H9 (cell line): ENCODE measurements at places on chromosomes 2 and 18. TPM values are rescaled to one million over a fixed set of nuclear protein-coding genes. Genes with fewer than 3 reads are reported as not detected.

GRCh38 chr2:23083966-23084365, 301.0 kb upstream of the KLHL29 start:
- no peaks in the 10 kb centered on the region for H3K27me3 ChIP-seq
- DNase-seq, result no peak
- H3K27ac ChIP-seq, result no peak overlapping the region
- H3K4me1 ChIP-seq, result no peaks in the 10 kb centered on the region
- H3K4me3 ChIP-seq, result no peak overlapping the region

The MPP4 gene
- total RNA-seq, result not detected in 2 replicates

The ME2 gene
- total RNA-seq, result 46.4 and 49.4 TPM in 2 replicates

- H3K27ac ChIP-seq, result no peak overlapping the region
- no peak for DNase-seq
- no peaks in the 10 kb centered on the region for H3K4me1 ChIP-seq
- no peaks in the 10 kb centered on the region for H3K27me3 ChIP-seq
- H3K36me3 ChIP-seq, result no peaks in the 10 kb centered on the region
Measured at GRCh38 chr2:193469251-193469650, 1274.5 kb upstream of the TMEFF2 start.

DNA sequence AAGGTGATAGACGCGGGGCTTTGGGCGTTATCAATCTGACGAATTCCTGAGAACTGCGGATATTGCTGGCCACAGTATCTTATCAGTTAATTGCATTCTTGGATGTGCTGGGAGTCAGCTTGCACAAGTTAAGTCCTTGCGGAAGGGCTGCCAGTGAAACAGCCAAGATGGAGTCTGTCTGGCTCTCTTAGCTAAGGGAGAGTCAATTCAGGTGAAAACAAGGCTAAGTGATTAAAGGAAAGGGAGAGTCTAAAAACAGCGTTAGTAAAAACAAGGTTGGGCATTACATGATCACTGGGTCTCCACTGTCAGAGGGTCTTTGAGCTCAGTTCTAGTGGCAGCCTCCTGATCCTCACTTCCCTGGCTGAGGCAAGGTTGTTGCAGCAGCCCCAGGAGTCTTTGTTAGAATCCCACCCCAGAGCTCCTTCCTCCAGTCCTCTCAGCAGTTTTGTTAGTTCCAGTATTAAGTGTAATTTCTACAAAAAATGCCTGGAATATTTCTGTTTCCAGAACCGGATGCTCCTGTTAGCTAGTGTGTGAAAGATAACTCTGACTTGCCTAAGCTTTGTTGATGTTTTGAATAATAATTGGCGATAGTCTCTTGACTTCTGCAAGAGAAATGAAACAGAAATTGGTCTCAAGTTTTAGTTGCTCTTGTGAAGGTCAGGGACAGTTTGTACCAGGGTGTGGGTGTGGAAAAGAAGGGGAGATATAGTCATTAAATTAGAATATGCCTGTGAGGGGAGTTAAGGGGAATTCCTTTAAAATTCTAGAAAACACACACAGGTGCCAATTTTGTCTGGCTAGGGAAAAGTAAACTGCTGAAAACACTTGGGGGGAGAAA, 10.6 kb downstream of the CFLAR start:
- H3K36me3 ChIP-seq, result no peaks in the 10 kb centered on the region
- no peak overlapping the region for H3K27ac ChIP-seq
- H3K4me3 ChIP-seq, result no peak overlapping the region
- H3K4me1 ChIP-seq, result peaks cover 10% of the 10 kb centered on the region
- H3K27me3 ChIP-seq, result no peaks in the 10 kb centered on the region

DNA sequence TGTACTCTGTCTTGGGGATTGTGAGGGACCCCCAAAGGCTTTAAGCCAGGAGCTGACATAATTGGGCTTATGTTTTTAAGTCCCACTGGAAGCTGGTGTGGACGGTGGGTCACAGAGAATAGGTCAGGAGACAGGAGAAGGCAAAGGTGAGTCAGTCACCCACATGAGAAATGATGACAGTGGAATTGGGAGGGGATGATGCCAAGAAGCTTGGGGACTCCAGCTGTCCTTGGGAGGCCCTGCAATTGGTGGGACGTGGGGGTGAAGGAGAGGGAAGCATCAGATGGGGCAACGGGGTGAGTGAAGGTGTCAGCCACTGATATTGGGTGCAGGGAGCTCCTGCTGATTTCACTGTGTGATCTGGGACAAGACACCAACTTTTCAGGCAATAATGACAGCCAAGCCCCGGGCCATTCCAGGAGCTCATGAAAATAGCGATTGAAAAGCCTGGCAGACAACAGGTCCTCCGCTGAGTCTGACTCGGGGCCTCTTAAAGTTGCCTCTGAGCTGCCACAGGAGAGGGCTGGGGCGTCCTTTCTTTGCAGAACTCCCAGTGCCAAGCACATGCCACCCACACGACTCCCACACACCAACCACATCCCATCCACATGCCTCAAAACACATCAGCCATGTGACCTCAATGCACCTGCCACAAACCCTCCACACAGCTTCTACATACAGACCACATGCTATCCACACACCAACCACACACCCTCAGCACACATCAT, 13.4 kb downstream of the TNS1 start:
- no peaks in the 10 kb centered on the region for H3K27me3 ChIP-seq
- no peaks in the 10 kb centered on the region for H3K4me1 ChIP-seq
- no peak for DNase-seq
- no peak overlapping the region for H3K27ac ChIP-seq
- H3K36me3 ChIP-seq, result no peaks in the 10 kb centered on the region

DNA sequence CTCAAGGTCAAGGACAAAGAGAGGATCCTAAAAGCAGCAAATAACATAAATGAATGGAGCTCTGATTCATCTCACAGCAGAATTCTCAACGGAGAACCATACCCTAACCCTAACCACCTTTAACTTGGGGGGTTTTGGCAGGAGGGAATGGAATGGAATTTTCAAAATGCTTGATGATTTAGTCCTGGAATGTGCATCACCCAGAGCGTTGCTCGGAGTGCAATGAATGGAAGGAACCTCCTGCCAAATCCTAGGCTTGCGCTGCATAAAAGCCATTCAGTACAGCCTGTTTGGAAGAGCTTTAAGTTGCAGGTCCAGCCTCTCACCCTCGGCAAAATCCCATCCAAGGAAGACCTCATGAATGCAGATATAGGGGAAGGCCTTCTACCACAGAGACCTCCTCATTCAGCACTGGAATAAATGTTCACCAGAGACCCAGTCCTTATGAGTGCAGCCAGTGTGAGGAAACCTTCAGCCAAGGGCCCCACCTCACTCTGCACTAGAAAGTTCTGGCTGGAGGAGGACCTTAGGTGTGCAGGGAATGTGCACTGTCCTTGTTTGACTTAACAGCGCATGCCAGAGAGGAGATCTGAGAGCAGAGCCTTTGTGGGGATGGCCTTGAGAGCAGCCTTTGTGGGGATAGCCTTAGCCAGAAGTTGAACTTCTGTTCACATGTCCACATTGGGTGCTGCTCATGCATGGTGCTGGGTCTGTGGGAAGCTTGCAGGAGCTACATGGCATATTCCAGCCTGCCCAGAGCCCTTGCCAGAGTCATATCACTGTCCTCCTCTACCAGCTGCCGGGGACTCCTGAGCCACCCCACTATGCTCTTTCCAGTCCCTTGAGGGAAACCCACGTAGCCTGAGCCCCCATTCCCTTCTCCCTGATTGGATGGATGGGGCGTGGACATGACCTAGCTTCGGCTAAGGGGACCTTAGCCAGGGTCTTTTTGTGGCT, 30.5 kb downstream of the ASB1 start:
- no peak for DNase-seq
- no peak overlapping the region for H3K4me3 ChIP-seq
- peaks cover 6% of the 10 kb centered on the region for H3K36me3 ChIP-seq
- H3K27me3 ChIP-seq, result no peaks in the 10 kb centered on the region
- no peaks in the 10 kb centered on the region for H3K4me1 ChIP-seq

DNA sequence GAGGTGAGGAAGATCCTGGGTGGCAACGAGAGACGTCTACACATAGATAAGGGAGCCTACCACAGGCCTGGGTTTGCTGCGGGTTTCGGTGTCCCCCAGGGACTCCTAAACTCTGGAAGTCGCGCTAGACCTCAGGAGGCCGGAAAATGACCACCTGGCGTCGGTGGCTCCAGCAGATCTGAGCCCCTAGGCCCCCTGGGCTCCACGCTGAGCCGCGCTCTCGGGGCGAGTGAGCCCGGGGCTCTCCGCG, 987 bp upstream of the DLX1 start:
- H3K27me3 ChIP-seq, result peaks cover 90% of the 10 kb centered on the region
- no peaks in the 10 kb centered on the region for H3K36me3 ChIP-seq
- H3K4me3 ChIP-seq, result peak overlapping the region; percentile 62
- peaks cover 2% of the 10 kb centered on the region; the same call in 1 of the 2 replicates for H3K4me1 ChIP-seq

The CAPN14 gene
- total RNA-seq, result 0.07 and 0.09 TPM in 2 replicates

The UGT1A5 gene
- not detected in 2 replicates for total RNA-seq

The TSPYL6 gene
- total RNA-seq, result not detected in 2 replicates

GRCh38 chr2:28172114-28172898, 220.4 kb upstream of the FOSL2 start:
- no peaks in the 10 kb centered on the region for H3K27me3 ChIP-seq
- H3K4me3 ChIP-seq, result no peak overlapping the region
- no peaks in the 10 kb centered on the region for H3K36me3 ChIP-seq

DNA sequence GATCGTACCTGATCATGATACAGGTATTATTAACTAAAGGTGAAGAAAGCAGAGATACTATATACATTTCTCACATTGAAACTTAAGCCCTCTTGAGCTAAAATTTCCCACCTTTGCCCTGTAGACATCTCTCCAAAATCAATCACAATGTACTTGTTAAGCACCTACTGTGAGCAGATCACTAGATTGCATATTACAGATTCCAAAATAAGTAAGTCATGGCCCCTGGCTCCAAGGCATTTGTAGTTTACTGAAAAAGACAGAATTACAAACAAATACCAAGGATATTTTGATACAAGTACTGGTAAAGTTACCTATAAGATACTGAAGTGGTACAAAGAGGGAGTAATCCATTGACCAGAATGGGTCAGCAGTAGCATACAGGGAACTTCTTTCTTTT, 455.3 kb downstream of the STK39 start:
- peak overlapping the region; percentile 35 for H3K27ac ChIP-seq
- H3K36me3 ChIP-seq, result peaks cover 6% of the 10 kb centered on the region
- no peak overlapping the region for H3K4me3 ChIP-seq

The RAB10 gene
- total RNA-seq, result 124 and 130 TPM in 2 replicates

- H3K27me3 ChIP-seq, result no peaks in the 10 kb centered on the region
- no peak overlapping the region for H3K27ac ChIP-seq
- H3K36me3 ChIP-seq, result no peaks in the 10 kb centered on the region
- no peak for DNase-seq
Measured at GRCh38 chr2:72579591-72580180, 246.1 kb downstream of the EXOC6B start.

The ALPI gene
- total RNA-seq, result not detected in 2 replicates

DNA sequence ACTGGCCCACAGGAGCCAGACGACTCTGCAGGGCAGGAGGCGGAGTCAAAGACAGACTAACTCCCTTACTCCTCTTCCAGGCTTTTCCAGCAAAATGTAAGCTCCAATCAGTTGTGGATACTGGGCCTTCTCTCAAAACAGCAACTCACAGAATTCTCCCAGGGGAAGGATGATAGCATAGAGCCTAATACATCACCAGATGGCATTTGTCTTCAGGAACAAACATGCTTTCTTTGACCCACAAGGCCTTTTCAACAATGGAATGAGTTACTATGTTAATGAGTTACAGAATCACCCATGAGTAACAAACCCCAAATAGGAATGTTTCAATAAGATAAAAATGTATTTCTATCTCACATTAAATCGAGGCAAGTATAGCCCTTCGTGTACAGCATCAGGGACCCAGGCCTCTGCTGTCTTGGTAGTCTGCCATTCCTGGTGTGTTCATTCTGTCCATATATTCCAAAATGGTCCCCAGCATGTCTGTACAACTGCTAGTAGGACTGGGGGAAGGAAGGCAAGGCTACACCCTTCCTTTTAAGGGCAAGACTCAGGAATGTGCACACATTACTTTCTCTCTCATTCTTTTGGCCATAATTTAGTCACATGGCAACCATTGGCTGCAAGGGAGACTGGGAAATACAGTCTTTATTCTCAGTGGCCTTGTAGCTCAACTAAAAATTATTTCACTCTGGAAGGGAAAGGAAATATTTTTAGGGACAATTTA, 76.4 kb downstream of the BOD1L2 start:
- no peaks in the 10 kb centered on the region; the same call in 2 of the 3 replicates for H3K36me3 ChIP-seq
- H3K27ac ChIP-seq, result no peak overlapping the region
- H3K27me3 ChIP-seq, result no peaks in the 10 kb centered on the region

The LOXHD1 gene
- total RNA-seq, result 0.07 and 0.11 TPM in 2 replicates

DNA sequence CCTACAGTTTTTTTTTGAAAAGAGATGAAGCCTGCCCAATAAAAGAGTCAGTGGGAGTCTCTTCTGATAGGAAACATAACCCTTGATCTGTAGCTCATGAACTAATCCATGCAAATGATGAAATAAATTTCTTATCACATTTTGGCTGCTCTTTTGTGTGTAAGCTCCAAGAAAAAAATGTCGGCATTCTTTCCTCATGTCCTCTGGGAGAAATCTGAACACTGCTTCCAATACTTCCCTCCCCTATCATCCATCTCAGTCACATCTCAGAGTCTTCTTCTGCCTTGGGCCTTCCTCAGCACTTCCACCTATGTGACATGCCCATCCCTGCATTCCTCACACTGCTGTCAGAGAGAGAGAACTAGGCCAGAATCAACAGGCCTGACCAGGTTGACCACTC, 395.7 kb upstream of the ST6GAL2 start:
- H3K27ac ChIP-seq, result no peak overlapping the region
- no peak for DNase-seq
- no peaks in the 10 kb centered on the region for H3K27me3 ChIP-seq
- no peaks in the 10 kb centered on the region for H3K4me1 ChIP-seq
- H3K4me3 ChIP-seq, result no peak overlapping the region
- H3K36me3 ChIP-seq, result no peaks in the 10 kb centered on the region

- H3K4me3 ChIP-seq, result no peak overlapping the region
- no peaks in the 10 kb centered on the region; the same call in 1 of the 2 replicates for H3K4me1 ChIP-seq
- no peaks in the 10 kb centered on the region for H3K27me3 ChIP-seq
- H3K36me3 ChIP-seq, result no peaks in the 10 kb centered on the region; the same call in 2 of the 3 replicates
- no peak overlapping the region for H3K27ac ChIP-seq
- peak; percentile 39 for DNase-seq
Measured at GRCh38 chr2:21367421-21367820, 243.7 kb downstream of the TDRD15 start.

DNA sequence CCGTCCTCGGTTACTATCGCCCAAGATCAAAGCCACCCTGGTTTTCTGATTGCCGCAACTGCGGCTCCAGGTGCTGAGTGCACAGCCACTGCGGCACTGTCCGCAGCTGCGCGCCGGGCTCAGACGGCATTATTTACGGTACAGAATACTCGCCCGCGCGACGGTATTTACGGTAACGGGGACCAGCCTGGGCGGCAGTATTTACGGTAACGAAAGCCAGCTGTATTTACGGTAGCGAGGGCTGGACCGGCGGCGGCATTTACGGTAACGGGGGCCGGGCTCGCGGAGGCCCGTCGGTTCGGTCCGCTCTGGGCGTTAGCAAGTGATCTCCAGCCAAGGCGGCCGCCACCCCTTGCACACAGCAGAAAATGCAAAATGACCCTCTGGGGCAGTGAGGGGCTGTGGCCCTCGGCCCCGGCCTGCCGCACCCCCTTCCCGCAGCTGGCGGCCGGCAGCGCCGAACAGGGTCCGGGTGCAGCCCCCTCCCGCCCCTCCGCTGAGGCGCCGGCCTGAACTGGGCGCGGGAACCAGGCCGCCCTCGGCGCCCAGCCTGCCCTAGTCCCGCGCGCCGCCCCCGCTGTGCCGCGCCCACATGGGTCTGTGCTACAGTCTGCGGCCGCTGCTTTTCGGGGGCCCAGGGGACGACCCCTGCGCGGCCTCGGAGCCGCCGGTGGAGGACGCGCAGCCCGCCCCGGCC, at the start of gene GNAL:
Gene GNAL (plus strand): TSS at position 293 of the 697 bp plus-strand sequence. CDS start 300 bp downstream, at position 593.
- peak within 1 kb of the TSS; percentile 92 for H3K4me3 ChIP-seq
- DNase-seq, result peak; percentile 88
- H3K4me1 ChIP-seq, result no peaks in the 10 kb centered on the region
